ENCODE measurements at places on chromosomes 4 and X. TPM values are rescaled to one million over a fixed set of nuclear protein-coding genes. Genes with fewer than 3 reads are reported as not detected.

DNA sequence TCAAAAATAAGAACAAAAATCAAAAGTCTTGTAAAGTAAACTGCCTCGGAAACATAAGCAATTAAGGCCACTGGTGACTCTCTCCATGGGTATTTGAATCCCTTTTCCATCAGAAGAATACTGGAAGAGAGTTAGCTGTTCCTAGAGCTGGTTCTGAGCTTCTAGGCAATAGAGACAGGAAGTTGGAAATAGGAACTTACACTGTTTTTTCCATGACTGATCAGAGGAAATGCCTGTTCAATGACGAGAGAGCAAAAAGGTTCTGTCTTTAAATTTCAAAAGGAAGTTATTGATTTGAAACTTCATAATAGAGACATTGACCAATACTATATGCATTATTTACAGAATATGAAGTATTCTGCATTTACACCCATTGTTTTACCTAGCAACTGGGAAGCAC lies 503.5 kb upstream of the ARX start:
- no peak for DNase-seq

DNA sequence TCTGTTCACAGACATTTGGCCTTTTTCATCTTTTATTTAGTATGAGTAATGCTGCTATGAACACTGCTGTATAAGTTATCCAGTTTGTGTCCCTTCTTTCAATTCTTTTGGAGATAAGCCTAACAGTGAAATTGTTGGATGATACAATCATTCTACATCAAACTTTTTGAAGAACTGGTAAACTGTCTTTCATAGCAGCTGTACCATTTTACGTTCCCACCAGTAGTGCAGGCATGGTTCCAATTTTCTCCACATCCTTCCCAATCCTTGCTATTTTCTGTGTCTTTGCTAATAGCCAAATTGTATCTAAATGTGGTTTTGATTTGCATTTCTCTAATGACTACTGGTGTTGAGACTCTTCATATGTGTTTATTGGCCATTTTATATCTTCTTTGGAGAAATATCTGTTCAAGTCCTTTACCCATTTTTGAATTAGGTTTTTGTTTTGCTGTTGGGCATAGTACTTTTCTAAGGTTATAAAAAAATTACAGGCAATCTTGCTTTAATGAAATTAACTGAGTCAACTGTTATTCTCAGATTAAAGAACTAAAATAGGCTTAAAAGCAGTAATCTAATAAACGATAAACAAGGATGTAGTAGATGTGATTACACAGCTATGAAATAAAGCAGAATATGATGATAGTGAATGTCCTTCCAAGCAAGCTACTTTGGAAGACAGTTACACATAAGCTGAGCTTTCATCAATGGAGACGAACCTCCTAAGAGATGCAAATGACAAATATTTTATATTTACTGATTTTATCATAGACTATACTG lies 57.2 kb downstream of the FBXW7 start:
- no peak for DNase-seq

DNA sequence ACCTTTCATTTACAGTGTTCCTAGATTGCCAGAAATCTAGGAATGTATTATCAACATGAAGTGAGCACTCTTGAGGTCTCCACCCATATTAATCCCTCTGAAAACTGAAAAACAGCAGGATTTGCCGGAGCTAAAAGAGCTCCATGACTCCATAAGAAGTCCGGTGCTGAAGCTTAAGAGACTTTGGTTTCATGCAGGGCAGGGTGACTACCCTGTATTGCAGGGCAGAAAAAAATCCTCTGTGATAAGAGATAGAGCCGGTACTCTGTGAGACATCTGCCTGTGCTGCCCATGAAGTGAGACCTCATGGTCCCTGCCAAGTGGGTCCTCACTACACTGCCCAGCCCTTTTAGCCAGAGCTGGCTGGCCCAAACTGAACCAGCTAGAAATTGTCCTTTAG lies 127.2 kb upstream of the NPY2R start:
- DNase-seq, result no peak

GRCh38 chrX:103254171-103254824 lies 657 bp downstream of the TCEAL8 start:
- no peak for DNase-seq

DNA sequence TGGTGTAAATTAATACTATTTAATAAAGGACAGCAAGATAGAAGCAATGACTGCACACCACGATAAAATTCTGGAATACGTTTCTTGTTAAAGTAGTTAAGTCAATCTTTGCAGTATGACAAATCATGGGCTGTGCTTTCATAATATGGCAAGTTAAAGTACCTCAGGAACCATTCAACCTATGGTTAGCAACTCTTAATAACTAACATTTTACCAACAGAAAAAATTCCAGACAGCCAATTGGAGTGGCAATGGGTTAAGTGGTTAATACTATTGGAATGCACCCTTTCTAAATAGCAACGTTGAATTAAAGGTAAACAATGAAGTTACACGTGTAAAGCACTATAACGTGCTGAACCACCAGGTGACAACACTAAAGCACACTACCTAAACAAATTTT lies 72.4 kb upstream of the ZCCHC13 start:
- no peak for DNase-seq

CFP gene
- polyA plus RNA-seq, result 3.0 TPM

SLC39A8 gene
- 2.1 TPM for polyA plus RNA-seq

DNA sequence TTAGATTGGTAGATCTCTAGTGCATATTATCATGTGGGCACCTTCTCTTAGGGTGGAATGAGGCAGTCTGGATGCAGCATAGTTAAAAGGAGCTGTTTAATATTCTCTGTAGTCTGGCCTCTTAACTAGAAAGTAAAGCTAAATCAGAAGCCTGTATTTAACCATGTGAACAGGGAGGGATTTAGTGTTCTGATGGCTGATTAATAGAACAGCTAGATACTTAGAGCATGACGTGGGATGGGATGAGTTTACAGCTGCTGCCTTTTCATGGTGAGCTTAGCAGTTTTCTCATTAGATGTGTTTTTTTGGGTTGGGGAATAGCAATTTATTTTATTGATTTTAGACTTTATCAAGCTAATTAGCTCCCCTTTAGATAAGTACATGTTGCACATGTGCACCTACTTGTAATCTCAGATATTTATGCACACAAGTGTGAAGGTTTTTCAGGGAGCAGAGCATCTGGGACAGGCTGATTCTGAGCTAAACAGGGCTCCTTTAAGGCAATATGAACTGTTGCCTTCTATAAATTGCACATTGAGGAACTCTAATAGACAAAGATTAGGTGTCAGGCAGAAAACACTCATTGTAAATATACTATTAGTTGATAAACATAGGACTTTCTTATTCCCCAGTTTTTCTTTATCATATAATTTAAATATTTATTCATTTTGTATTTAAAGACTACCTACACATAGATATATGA lies 34.1 kb downstream of the YIPF6 start:
- no peak for DNase-seq

GJB1 gene
- polyA plus RNA-seq, result not detected

TRO gene
- polyA plus RNA-seq, result 128 TPM

DNA sequence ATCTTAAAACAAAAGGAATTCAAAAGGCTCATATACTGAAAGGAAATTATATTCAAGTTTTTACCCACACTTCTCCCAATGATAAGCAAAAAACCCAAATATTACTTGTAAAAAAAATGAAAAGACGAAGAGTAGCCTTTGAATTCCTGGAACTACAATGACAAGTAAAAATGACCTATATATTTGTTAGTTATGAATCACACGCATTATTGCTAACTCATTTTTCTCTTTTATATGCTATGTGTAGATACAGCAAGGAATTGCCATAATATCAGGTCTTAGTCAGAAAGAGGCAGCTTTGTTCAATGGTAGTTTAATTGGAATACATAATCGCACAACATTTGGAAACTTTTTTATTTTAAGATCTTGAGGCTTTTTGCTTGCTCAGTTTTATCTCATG lies 22.7 kb upstream of the ASB5 start:
- no peak for DNase-seq

ZFP42 gene
- polyA plus RNA-seq, result not detected

GPR82 gene
- polyA plus RNA-seq, result 0.06 TPM

DNA sequence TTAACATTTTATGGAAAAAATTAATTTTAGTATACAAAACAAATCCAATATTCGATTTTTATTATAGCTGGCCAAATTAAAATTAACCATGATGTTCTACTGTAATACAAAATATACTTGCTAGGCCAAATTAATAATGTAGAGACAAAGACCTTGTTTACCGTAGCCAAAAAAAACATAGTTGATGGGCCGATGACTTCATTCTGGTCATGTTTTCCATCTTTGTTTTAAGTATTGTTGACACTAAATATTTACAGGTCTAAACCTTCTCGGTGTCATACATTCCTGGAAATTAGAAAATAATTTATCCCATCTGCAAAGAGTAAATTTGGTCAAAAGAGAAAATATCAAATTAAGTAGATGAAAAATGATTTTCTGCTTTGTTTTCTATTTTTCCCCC lies 698.5 kb downstream of the GRID2 start:
- no peak for DNase-seq

GRCh38 chrX:126701380-126701779 lies 118.1 kb upstream of the PRR32 start:
- no peak for DNase-seq

DNA sequence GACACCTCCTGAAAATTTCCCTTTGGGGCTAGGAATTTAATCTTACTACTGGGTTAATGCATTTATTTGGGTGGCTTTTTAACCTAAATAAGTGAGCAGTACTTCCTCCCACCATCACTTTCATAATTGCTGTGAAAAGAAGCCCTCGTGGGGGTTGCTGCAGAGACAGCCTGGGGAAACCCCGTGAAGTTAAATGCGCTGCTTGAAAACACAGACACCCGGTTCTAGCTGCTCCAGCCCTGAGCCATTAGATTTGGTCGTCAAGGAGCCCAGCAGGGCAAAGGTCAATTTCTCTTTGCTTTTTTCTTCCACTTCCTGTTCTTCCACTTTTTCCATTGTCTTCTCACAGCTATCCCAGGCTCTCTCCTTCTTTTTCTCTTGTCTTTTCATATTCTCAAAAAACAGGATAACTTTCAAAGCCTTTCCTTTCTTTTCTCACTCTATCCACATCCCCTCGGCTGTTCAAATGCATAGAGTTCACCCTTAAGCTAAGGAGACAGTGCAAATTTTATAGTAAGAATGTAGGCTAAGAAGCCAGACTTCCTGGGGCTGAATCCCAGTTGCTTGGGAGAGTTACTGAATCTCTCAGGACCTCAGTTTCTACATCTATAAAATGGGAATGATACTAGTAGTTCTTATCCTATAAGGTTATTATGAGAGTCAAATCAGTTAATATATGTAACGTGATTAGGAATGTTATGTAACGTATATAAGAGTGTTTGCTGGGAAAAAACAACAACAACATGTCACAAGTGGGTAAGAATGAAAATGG lies 91.5 kb upstream of the ZNF827 start:
- DNase-seq, result no peak

DNA sequence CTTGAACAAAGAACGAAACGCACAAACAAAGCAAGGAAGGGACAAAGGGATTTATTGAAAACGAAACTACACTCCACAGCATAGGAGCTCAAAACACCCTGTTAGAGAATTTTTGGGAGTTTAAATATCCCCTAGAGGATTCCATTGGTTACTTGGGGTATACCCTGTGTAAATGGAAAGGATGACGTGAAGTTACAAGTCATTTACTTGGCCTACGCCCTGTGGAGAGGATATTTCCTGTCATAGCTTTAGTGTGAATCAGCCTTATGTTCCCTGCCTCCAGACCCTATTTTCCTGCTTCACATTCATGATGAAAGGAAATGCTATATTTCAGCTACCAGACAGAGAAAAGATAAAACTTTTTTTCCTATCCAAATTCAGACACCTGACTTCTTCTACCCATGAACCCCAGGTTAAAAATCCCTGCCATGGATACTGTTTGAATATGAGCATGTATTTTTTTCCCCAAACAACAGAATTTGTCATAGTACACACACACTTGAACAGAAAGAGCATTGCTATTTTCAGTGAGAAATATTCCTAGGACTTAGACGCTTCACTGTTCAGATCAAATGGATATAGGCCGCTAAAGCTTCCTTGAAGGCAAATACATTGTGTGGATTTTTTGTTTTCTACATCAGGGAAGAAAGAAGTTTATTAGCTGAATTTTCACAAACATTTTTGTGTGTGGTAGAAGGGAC lies 20.4 kb downstream of the PIN4 start:
- DNase-seq, result no peak

DNA sequence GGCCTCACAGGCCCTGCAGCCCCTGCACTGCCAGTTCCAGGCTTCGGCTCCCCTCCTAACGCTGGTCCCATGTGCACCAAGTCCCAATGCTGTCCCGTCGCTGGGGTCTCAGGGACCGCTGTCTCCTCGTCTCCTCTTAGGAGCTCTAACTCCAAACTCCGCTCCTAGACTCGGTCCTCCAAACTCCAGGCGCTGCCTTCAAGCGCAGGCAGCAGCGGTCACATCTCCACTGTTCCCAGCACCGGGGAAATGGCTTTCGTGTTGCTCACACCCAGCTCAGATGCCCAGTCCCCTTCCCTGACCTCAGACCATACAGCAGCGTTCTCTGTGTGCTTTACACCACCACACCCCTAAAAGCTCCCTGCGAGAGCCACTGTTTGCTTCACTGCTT lies 19.6 kb upstream of the HMX1 start:
- no peak for DNase-seq

- DNase-seq, result no peak
Measured at GRCh38 chr4:168843635-168844034, 166.4 kb downstream of the CBR4 start.

- no peak for DNase-seq
Measured at GRCh38 chrX:142256935-142257334, 51.8 kb upstream of the MAGEC2 start.

- DNase-seq, result no peak
Measured at GRCh38 chr4:61254406-61254805, 54.3 kb downstream of the ADGRL3 start.

DNA sequence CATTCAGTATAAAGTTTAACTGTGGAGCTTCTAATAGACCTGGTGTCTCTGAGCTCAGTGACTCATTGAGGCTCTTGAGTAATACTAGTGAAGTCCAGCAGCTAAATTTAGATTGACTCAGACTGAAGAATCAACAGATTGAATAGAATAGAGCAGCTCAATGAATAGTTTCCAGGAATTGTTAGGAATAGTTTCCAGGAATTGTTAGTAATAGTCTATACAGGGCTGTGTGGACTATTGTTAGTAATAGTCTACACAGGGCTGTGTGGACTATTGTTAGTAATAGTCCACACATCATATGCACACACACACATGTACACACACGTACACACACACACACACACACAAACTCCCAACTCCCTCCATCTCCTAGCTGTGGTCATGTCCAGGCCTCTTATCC lies 3.0 kb downstream of the GIMD1 start:
- peak; percentile 59 for DNase-seq

CCDC158 gene
- 0.75 TPM for polyA plus RNA-seq

- no peak for DNase-seq
Measured at GRCh38 chr4:84482564-84483563, 16.2 kb downstream of the NKX6-1 start.

HSFX1 gene
- polyA plus RNA-seq, result 2.6 TPM

CCDC160 gene
- polyA plus RNA-seq, result 0.24 TPM

GABRG1 gene
- not detected for polyA plus RNA-seq

DNA sequence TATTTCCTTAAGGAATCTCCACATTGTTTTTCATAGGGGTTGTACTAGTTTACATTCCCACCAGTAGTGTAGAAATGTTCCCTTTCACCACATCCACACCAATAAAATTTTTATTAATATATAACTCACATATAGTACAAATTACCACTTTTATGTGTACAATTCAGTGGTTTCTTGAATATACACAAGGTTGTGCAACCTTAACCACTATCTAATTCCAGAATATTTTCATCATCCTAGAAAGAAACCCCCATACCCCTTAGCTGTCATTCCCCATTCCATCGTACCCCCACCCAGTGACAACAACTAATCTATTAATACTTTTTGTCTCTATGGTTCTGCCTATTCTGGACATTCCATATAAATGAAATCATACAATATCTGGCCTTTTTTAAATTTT lies 108.3 kb upstream of the USP9X start:
- DNase-seq, result no peak

GRCh38 chr4:85522277-85522676 lies 47.3 kb downstream of the ARHGAP24 start:
- DNase-seq, result no peak

Data from forelimb muscle (tissue), 1 donor.